NCI-H2107 (cell line): ENCODE measurements at places on chromosomes 6 and 20.

- DNase-seq, result no peak
Measured at GRCh38 chr6:219019-219570, 73.2 kb upstream of the DUSP22 start.

- DNase-seq, result no peak
Measured at GRCh38 chr6:155328539-155329459, 14.5 kb upstream of the TFB1M start.

DNA sequence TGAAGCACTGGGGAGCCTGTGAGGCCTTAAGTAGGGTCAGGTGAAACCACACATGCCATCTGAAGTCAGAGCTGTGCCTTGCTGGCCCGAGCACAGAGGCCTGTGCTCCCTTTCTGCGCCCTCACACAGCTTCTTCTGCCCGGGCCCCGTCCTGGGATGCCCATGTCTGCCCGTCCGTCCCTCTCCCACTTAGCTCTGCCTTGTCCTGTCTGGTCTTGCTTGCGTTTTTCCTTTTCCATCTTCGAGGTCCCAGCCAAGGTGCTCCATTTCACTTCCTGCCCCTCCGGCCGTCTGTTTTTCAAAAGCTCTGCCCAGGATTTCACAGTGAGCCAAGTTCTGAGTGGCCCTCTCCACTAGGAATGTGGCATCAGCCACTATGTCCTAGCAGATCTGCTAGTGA, 45.6 kb downstream of the PYGB start:
- DNase-seq, result no peak

DNA sequence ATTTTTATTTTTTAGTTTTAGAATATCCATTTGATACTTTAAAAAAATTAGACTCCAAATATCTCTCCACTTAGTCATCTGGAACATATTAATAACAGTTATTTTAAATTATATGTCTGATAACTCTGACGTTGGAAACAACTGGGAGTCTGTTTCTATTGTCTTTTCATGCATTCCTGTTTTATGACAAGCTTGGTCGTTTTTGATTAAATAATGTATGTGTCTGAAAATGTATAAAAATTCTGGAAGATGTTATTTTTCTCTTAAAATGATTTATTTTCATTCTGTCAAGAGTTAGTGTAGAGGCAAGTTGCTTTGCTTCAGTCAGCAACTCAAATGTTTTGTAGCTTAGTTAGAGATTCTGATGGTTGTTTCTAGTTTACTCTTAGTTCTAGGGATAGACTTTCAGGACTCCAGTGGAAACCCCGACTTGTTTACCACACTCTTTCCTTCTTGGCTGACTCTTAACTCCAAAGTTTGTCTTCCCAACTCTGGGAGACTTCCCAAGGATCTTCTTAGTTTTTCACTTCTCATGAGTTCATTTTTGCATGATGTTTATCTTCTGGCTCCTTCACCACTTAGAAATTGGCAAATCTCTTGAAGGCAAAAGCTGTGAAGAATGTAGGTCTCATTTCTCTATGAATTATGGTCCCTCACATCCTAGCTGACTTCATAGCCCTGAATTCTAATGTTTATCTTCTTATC, 190.9 kb downstream of the LAMA2 start:
- DNase-seq, result no peak

DNA sequence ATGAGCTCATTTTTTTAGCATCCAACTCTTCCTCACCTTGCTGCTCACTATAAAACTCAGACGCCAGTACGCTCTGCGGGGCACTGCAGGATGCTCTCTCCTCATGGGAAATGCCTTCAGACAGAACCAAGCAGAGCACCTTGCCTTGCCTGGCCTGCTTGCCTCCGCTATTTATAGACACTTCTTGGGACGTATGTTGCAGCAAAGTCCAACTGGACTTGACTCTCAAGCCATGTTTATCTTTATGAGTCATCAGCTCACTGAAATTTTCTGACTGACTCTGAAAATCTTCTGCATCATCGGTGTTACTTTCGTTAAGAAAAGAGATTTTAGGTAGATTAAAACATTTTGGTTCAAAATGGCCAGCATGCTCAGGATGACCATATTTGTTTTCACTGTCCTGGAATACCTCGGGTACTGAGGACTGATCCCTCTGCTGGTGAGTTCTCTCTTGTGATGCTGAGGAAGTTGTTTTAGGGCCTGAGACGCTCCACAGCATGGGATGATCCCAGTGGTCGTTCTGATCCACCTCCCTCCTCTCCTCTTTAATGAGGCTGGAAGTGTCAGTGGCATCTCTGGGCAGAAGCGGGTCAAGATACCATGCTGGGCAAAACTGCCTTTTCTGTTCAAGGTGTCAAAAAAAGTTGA, 204.5 kb downstream of the KIF16B start:
- no peak for DNase-seq

- DNase-seq, result no peak
Measured at GRCh38 chr6:170292111-170292406, 1.2 kb upstream of the DLL1 start.

GRCh38 chr20:62768551-62769287, 27.6 kb upstream of the MRGBP start:
- DNase-seq, result no peak

DNA sequence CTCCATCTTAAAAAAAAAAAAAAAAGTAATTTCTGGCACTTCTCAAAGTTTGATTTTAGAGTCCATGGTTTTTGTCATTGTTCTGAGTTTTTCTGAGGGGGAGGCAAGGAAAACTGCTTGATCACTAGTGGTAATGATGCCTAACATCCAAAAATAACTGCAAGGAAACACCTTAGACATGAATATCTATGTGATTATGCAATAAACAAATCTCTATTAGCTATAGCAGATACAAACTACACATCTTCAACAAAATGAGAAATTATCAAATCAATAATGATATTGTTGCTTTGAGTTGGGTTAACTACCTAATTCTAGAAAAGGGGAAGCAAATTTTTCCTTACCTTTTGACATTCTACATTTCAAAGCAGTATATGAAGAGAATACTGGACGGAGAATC, 230.9 kb upstream of the JARID2 start:
- DNase-seq, result no peak

- no peak for DNase-seq
Measured at GRCh38 chr6:135638108-135638507, 140.6 kb upstream of the AHI1 start.

GRCh38 chr6:17583811-17584210, 16.3 kb upstream of the FAM8A1 start:
- no peak for DNase-seq

DNA sequence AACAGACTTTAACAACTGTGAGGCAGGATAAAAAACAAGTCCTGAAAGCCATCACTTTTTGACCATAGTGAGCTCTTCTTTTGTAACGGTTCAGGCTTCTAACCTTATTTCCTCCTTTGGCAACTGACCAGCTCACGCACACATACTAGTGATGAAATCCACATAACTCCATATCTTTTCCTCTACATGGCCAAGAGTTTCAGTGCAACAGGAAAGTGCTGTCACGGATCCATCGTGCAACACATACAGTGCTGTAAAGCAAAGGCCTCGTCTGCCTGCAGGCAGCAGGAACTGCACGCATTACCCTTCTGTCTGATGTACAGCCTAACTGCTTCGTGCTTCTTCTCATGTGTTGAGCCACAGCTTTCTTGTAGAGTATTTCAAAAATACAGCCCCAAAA, 108.5 kb downstream of the EPM2A start:
- DNase-seq, result no peak

DNA sequence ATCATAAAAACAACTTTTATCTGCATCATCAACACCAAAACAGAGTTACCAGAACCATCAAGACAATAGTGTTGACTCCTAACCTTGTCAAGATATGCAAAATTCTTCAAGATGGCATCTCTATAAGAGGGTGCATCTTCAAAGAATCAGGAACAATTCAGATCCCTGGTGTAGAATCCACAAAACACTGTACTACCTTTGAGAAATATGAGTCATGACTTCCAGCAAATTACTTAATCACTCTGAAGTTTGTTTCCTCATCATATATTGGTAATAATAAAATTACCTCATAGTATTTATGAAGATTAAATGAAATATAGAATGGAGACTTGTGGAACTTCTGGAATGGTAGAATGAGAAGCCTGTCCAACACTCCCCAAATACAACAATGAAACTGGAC, 221.3 kb upstream of the SUPT3H start:
- DNase-seq, result no peak

DNA sequence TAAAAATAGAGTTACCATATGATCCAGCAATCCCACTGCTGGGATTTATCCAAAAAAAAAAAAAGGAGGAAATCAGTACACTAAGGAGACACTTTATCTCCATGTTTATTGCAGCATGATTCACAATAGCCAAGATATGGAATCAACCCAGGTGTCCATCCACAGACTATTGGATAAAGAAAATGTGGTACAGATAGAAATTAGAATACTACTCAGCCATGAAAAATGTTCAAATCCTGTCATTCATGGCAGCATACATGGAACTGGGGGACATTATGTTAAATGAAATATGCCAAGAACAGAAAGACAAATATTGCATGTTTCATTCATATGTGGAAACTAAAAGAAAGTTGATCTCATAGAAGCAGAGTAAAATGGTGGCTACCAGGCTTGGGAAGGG, 75.3 kb downstream of the ERMARD start:
- no peak for DNase-seq

DNA sequence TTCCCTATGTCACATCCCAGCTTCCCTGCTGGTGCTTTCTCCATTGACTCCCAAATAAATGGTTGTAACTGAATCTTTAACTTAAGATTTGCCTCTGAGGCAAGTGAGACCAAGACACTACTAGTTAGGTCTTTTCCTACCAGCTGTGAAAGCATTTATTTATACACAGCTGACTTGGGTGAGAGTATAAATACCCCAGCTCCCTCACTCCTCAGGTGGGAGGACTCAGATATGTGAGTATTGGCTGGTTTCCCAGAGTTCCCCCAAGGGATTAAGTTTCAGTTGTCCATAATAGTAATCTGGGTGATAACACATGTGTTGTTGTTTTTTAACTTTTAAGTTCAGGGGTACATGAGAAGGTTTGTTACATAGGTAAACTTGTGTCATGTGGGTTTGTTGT, 49.8 kb downstream of the CFAP61 start:
- no peak for DNase-seq

DNA sequence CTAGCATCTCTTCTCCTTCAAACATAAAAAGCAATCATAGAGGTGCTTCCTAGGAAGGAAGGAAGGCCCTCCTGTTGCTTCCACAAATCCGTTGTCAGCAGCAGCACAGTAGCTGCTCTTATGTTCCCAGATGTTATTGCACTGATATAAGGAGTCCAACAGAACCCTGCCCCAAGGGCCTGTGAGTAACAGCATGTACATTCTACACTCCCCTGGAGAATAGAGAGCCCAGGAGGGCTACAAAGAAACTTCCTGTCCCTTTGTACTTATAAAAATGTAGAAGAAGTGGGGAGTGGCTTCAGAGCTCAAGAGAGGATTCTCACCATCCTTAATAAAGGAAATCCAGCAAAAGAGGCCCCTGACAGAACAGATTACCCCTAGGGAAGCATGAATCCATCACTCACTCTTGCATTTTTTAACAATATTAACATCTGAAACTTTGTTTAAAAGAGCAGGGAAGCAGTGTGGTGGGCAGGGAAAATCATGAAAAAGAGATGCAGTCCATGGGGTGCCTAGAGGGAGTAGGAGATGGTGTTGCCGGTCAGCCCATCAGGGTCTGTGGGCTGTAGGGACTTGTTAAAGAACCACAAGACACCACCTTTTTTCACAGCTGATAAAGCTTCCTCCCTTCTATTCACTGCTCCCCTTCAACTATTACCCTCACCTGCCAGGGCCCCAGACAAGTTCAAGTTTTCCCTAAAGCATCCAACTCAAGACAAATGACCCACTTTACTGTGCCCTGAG, 104.5 kb upstream of the ADGRF1 start:
- DNase-seq, result no peak

- no peak for DNase-seq
Measured at GRCh38 chr6:158977382-158977781, 22.6 kb downstream of the RSPH3 start.

DNA sequence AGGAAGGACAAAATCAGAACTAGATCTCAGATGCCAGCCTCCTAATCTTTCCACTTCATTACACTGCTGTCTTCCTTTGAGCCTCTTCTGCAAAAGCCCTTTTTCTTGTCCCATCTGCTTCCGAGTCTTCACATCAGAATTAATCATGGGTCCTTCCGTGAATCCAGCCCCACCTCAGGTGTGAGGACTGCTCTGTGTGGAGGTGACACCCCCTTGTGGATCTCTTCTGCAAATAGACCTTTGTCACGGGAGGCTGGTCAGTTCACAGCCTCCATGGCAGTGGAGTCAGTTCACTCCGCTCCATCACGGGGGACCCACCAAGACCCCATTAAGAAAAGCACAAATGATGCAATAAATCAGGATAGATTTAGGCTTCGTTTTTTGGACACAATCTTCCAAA, 171.1 kb downstream of the ADAT2 start:
- no peak for DNase-seq

DNA sequence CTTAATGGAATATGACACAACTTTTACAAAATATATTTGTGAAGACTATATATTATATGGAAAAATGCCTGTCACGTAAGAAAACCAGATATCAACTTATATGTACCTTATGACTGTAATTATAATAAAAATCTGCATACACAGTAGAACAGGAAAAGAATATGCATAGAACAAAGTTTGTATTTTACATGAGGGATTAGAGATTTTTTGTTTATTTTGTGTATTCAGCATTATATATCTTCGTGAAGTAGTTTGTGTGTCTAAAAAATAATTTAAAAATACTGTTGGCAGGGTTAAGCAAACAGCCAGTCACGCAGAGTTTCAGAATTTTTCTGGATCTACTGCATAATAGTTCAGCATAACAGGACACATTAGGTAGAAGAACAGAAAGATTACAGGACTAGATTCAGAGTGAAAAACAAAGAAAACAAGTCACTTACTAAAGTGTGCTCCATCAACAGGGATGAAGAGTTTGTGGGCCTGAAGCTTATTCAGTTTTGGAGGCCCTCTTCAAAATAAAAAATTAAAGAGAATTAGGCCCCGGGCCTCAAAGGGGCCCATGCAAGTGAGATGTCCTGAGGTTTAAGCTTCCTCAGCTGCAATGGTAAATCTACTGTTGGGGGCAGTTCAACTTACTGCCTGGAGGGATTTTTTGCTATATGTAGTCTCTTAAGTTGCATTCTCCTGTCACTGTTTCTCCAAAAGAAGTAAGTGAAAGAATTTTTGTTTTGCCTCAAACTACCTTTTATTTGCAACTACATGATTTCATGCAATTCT, 16.3 kb downstream of the TXLNB start:
- no peak for DNase-seq

DNA sequence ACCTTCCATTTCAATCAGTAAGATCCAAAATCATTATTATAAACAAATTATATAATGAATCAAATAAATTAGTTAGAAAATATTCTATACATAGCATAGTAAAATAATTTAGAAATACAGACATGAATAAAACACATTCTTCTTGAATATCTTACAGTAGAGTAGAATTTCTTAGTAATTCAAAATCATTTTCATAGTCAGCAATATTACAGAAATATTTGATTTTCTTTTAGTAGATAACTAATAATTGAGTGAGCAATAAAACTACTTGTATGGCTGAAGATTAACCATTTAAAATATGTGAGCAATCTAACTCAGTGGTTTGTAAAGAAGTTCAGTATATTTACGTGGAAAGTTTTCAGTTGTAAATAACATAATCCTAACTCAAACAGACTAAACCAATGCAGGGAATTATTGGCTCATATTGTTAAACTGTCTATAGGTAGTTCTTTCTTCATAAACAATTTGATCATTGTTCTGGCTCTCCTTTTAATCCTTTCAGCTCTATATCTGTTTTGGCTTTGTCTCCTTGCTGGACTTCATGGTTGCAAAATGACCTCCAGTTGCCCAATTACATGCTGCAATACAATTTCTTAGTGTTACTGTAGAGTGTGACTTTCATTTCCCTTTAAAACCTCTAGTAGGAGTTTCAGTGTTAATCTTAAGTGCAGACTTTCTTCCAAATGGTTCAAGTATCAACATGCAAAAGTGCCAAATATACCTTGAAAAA, 307.5 kb downstream of the EYS start:
- no peak for DNase-seq
